Mucosa of gallbladder (tissue), 1 donor: ENCODE measurements at places on chromosomes 3 and 15. TPM values are rescaled to one million over a fixed set of nuclear protein-coding genes. Genes with fewer than 3 reads are reported as not detected.

The PLAAT1 gene
- total RNA-seq = 0.58 TPM

The FOXP1 gene
- 128 TPM for total RNA-seq

The ISLR gene
- total RNA-seq = 53.0 TPM

The AADACL2 gene
- total RNA-seq = 0.14 TPM

The ACSBG1 gene
- total RNA-seq = 0.83 TPM
